ENCODE measurements at places on chromosomes 7 and 10.

DNA sequence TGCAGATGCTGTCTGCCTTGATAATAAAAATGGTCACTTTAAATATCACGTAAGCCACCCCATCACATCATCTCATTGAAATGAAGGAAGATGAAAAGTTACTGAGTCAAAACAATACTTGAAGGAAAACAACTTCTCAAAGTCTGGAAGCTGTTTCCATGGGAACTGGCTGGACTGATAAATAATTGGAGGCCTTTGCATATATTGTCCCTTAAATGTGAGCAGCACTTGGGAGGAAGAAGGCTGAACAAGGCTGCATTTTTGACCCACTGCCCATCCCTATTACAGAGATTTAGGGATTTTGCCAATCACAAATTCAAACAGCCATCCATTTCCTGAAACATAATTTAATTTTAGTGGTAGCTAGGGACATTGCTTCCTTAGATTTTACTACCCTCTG is 18.2 kb upstream of the MAGI2 start:
- DNase-seq = no peak

DNA sequence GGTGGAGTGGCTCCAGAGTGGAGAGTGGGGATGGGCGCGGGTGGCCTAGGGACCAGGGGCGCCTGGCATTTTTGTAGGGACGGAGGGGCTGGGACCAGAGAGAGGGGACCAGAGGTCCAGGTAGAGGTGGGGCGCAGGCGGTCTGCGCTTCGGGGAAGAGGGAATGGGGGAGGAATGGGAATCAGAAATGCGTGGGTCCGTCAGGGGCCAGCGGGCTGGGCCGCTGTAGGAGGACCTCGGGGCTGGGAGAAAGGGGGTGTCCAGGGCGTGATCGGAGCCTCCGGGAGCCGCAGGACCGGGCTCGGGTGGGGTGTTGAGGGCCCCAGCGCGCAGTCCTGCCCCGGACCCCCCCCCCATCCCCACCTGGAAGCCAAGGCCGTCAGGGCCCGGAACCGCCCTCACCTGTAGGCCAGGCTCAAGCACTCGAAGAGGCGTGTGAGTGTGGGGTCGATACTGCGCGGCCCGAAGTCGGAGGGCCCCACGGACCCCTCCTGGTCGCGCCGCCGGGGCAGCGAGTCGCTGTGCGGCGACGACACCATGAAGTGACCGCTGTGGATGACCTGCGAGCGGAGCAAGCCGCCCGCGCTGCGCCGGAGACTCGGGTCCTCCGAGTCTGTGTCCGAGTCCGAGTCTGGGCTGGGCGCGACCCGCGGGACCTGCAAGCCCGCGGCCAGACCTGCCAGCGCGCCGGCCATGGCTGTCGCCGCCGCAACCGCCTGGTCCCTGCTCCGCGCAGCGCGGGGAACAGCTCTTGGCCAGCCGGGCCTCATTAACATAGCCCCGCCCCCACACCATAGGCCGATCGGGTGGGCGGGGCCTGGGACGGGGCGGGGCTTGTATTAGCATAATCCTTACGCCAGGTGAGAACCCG is at the start of gene MLXIPL:
Gene MLXIPL (minus strand): TSS at position 725 of the 871 bp plus-strand sequence. CDS start 30 bp downstream, at position 695.
- peak; percentile 58 for DNase-seq

GRCh38 chr10:69901022-69901421 is 99.3 kb downstream of the COL13A1 start:
- no peak for DNase-seq

GRCh38 chr10:88245974-88246511 is 337.1 kb downstream of the RNLS start:
- no peak for DNase-seq

DNA sequence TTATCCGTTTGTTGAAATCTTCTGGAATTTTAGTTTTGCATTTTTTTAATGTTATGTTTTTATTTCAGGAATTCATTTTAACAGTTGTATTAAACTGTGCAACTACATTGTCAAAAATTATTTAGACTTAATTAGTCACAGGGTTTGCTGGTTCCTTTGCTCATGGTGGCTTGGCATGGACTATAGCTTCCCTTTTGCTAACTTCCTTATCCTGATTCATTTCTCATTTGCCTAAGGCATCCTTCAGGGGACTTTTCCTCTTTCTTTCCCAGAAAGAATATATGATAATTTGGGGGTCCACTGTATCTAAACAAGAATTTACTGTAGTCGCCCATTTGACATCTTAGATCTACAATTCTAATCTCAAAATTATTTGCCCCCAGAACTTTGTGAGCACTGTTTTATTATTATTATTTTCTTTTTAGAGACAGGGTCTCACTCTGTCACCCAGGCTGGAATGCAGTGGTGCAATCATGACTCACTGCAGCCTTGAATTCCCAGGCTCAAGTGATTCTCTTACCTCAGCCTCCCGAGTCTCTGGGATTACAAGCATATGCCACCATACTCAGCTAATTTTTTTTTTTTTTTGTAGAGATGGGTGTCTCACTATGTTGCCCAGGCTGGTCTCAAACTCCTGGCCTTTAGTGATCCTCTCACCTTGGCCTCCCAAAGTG is 13.9 kb downstream of the FIGNL1 start:
- DNase-seq = no peak

DNA sequence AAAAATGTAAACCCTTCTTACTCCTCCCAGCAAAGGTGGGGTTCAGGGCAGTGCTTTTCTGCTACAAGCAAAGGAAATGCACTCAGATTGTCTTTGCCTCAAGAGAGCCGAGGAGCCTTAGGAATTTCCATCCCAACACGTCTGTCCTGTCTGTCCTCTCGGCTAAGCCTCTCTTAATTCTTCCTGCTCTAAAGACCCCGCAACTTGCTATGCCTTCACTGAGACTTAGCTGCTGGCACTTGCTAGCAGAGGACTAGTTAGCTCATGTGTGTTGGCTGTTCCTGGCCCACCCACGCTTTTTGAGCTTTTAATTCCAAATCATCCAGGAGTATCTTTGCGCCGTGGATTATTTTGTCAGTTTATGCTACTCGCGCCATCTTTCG is 481 bp upstream of the NPM3 start:
- DNase-seq = no peak

DNA sequence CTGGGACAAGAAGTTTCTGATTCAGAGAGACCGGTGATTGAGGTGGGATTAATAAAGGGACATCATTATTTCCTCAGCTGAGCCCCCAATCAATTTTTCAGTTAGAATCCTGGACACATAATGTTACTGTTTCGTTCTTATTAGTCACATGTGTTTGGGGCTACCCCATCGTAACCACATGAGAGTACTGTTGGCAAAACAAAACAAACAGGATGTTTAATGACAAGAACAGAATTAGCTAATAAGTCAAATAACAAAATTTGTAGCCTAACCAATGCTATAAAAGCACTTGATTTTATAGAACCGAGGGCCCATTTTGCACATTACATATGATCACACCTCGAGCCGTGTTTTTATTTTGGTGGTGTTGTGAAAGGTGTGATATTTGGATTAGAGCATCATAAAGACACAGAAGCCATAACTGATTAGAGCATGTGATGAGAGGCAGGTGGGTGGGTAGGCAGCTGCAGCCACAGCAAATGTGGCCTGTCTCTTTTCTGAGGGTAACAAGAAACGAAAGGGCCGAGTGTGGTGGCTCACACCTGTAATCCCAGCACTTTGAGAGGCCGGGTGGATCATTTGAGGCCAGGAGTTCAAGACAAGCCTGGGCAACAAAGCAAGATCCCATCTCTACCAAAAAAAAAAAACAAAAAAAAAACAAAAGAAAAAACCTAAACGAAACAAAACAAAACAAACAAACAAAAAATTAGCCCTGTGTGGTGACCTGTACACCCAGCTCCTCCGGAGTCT is 1.8 kb upstream of the VWC2 start:
- DNase-seq = no peak

DNA sequence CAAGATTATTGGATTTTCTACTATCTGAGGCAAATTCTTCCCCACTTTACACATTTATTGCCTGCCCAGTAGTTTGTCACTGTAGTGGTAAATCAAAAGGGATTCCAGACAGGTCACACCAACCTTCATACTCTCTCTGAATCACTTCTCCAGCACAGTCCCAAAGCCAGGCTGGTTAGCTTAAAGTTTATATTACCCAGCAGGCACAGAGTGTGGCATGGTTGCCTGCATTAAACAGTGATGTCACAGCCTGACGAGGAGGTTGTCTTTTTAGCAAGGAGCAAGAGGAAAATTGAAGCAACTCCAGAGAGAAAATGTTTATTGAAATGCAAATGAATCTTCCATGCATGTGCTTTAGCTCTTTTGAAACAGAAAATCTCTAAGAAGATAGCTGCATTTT is 375.5 kb upstream of the CELF2 start:
- no peak for DNase-seq

DNA sequence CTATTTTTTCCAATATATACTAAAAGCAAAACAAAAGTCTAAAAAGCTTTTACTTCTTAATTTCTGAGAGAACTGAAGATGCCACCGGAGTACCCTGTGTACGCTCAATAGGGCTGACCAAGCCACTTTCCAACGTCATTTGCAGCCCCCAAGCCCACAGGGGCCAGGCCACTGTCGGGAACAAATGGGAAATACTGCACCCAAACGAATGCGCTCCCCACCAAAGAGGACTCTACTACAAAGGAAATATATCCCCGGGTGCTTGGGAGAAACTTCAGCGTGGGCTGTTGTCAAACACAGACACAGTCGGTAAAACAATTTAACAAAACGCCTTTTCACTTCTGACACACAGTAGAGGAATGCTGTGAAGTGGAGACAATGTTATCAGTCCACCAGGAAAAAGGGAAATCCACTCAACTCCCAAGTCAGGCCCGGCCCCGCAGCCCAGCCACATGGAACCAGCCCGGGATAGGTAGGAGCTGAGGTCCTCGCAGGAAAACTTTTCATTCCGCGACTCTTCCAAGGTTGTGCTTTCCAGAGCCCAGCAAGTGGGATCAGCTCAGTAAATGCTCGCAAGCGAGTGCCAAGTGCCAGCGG is 1.4 kb downstream of the PARD3 start:
- DNase-seq = no peak

GRCh38 chr7:98785929-98786571 is 83.8 kb downstream of the TMEM130 start:
- DNase-seq = no peak

GRCh38 chr7:48113275-48113674 is 24.2 kb downstream of the UPP1 start:
- no peak for DNase-seq

DNA sequence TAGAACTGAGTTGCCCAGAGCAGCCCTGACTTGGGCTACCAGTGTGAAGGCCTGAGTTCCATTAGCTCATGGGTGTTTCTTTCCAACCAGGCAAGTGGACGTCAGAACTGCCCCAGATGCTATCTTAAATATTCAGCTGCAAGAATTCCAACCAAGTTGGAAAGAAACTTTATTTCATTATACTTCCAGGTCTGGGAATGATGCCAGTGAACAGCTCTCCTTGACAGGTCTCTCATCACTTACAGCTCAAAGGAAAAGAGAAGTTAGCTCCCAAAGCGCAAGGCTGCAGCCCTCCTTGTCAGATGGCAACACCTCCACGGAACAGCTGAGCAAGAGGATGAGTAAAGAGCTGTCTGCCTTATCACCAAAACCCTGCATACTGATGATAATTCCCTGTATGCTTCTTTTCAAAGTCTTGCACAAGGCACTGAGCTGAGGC is 255.5 kb upstream of the AOAH start:
- DNase-seq = no peak

DNA sequence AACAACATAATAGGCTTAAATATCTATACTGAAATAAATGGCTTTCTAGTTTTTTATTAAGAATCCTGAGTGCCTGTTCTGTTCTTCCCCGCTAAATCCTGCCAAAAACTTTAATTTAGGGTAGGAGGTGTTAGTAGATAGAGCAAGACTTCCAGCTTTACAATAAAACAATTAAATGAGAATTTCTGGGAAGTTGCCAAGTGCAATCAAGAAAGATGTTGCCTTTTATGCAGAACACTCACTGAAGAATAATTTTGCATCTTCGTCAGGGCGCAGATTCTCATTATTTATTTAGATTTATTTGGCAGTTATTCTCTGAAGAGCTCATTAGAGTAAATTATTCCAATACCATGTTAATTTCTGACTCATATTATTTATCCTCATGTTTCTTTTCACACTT is 103.2 kb upstream of the GPR141 start:
- no peak for DNase-seq

All from activated T-cell treated with anti-CD3 and anti-CD28 coated beads, Interleukin-2, amount 50 U/mL, for 1 hour (primary cell).